ENCODE measurements at places on chromosomes 16 and 17. TPM values are rescaled to one million over a fixed set of nuclear protein-coding genes. Genes with fewer than 3 reads are reported as not detected.

Gene RHBDL1
- 9.4 TPM for total RNA-seq

Gene CHMP6
- 16.0 TPM for total RNA-seq

Gene KRT20
- total RNA-seq: not detected

Gene DLX3
- total RNA-seq: not detected

Gene TRIM72
- total RNA-seq: not detected

Gene SLC22A31
- 0.33 TPM for total RNA-seq

Gene IKZF3
- not detected for total RNA-seq

Gene SULT1A1
- 0.58 TPM for total RNA-seq

Gene VMO1
- 1.0 TPM for total RNA-seq

Gene RAB37
- total RNA-seq: 0.83 TPM

Gene OMG
- total RNA-seq: 17.4 TPM

Gene CACNA1G
- total RNA-seq: 1.7 TPM

Gene PPP1R27
- total RNA-seq: not detected

Gene CLCN7
- total RNA-seq: 169 TPM

Gene MRPL58
- 46.1 TPM for total RNA-seq

Gene RNF213
- total RNA-seq: 148 TPM

Gene CDH1
- total RNA-seq: not detected

Gene KRTAP9-3
- total RNA-seq: not detected

Gene CD300H
- total RNA-seq: not detected

Gene KRTAP4-9
- total RNA-seq: not detected

Gene HAP1
- under 0.01 TPM for total RNA-seq

Gene TEDC2
- 1.5 TPM for total RNA-seq

All from smooth muscle cell of trachea (primary cell).